ENCODE measurements at places on chromosomes 5 and 9. TPM values are rescaled to one million over a fixed set of nuclear protein-coding genes. Genes with fewer than 3 reads are reported as not detected.

SLC36A2 gene
- total RNA-seq = not detected

OR2S2 gene
- not detected for total RNA-seq

IFNK gene
- not detected for total RNA-seq

OR1J2 gene
- total RNA-seq = not detected

FAM151B gene
- total RNA-seq = 1.3 TPM

ABCA2 gene
- 50.7 TPM for total RNA-seq

CYSTM1 gene
- total RNA-seq = 198 TPM

ADAMTS13 gene
- total RNA-seq = 4.7 TPM

NSG2 gene
- not detected for total RNA-seq

JAKMIP2 gene
- not detected for total RNA-seq

GNPDA1 gene
- total RNA-seq = 54.0 TPM

BSPRY gene
- 14.5 TPM for total RNA-seq

EMB gene
- total RNA-seq = 44.4 TPM

AFAP1L1 gene
- 7.8 TPM for total RNA-seq

NEK6 gene
- 43.0 TPM for total RNA-seq

BTNL3 gene
- not detected for total RNA-seq

ANXA2R gene
- 8.0 TPM for total RNA-seq

B4GALT7 gene
- 48.8 TPM for total RNA-seq

PITX1 gene
- total RNA-seq = 12.9 TPM

GDA gene
- 24.3 TPM for total RNA-seq

SHC3 gene
- total RNA-seq = 2.3 TPM

IRF1 gene
- total RNA-seq = 82.4 TPM

CA9 gene
- 0.76 TPM for total RNA-seq

IL13 gene
- total RNA-seq = not detected
